ENCODE measurements at places on chromosomes 5 and 9.
A peak's percentile ranks its signal among the peaks of the same experiment; 100 is the strongest.

- no peak for DNase-seq
Observed at GRCh38 chr9:86096386-86096785, 3.0 kb downstream of the GOLM1 start.

DNA sequence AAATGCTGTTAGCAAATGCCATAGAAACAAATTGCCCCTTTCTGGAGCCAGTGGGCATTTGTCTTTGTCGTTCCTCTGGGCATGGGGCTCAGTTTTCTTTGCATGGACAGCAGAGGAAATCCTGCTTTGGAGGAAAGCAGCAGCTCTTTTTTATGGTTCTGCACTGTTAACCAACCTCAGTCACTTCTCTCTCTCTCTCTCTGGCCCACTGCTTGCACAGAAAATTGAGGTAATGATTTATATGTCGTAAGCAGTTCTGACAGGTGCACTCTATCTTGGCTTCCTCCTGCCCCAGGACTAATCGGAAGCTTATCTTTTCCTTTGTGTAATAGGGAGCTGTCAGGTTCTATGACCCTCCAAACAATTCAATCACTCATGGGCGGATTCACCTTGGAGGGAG is 159.6 kb upstream of the GPR151 start:
- no peak for DNase-seq

DNA sequence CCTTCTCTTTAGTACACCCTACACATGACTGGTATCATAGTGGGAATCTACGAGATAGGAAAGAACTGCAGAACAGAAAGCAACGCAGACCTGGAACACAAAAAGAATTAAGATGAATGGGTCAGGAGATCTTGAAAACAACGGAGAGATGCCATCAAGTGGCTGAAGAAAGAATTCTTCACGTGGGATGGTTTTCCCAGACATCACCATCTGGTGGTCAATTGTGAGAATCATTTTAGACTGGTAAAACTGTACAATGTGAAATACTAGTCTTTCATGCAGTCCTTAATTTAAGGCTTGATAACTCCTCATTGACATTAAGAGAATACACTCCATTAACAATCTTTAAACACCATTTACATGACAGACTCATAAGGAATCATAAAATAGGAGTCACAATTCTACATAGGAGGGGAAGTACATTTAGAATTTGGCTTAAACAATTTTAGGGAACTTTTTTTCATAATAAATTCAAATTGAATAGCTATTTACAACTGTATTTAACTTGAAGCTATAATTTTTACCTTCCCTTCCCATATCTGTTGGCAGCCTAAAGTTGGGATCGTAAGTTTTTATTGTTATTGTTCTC is 128.4 kb upstream of the TRPM3 start:
- peak; percentile 28 for DNase-seq

- no peak for DNase-seq
Observed at GRCh38 chr5:174511714-174512253, 212.6 kb upstream of the MSX2 start.
